Renal cortical epithelial cell (primary cell): ENCODE measurements at places on chromosomes 3 and 15. TPM values are rescaled to one million over a fixed set of nuclear protein-coding genes. Genes with fewer than 3 reads are reported as not detected.

The CAPN3 gene
- 0.35 and 3.6 TPM in 2 replicates for total RNA-seq

The SLC33A1 gene
- 50.5 and 55.8 TPM in 2 replicates for total RNA-seq

The ANKRD63 gene
- 0.05 TPM in 1 of 2 replicates, not detected in the other for total RNA-seq

The EIF4E3 gene
- total RNA-seq: 3.5 and 7.5 TPM in 2 replicates

The ILDR1 gene
- 2.7 and 2.8 TPM in 2 replicates for total RNA-seq

The ECE2 gene
- not detected in 2 replicates for total RNA-seq

The MUC20 gene
- 1.1 and 4.7 TPM in 2 replicates for total RNA-seq

The BCHE gene
- total RNA-seq: 1.9 and 3.5 TPM in 2 replicates

The CASR gene
- 3.2 TPM in 1 of 2 replicates, not detected in the other for total RNA-seq

The GOLGA8R gene
- total RNA-seq: 0.35 and 1.6 TPM in 2 replicates

The CNTN3 gene
- total RNA-seq: 0.80 and 3.5 TPM in 2 replicates

The CDHR4 gene
- total RNA-seq: not detected in 2 replicates

The RTP1 gene
- not detected in 2 replicates for total RNA-seq

The ST8SIA2 gene
- 2.3 and 5.7 TPM in 2 replicates for total RNA-seq

The ZNF774 gene
- total RNA-seq: 2.4 and 3.9 TPM in 2 replicates

The CACNA1D gene
- total RNA-seq: 0.52 and 1.5 TPM in 2 replicates

The SCN11A gene
- total RNA-seq: under 0.01 and 0.15 TPM in 2 replicates

The AMT gene
- 0.52 and 0.85 TPM in 2 replicates for total RNA-seq

The SLC35A5 gene
- total RNA-seq: 32.0 and 70.2 TPM in 2 replicates

The CCDC13 gene
- total RNA-seq: 0.17 and 2.8 TPM in 2 replicates

The SEMA7A gene
- 9.5 and 143 TPM in 2 replicates for total RNA-seq

The VEPH1 gene
- total RNA-seq: 15.5 and 19.3 TPM in 2 replicates

The TM2D3 gene
- 46.2 and 57.1 TPM in 2 replicates for total RNA-seq

The LYZL4 gene
- not detected in 2 replicates for total RNA-seq

The GHSR gene
- total RNA-seq: not detected in 2 replicates

- DNase-seq: peak; percentile 81
These were observed 23.2 kb upstream of the SNRPA1 start for GRCh38 chr15:101318147-101318819.

- no peak for DNase-seq
These were observed 591.2 kb downstream of the FHIT start for GRCh38 chr3:60660026-60660425.

GRCh38 chr3:183202004-183202722 lies 39.6 kb upstream of the LAMP3 start:
- no peak for DNase-seq

DNA sequence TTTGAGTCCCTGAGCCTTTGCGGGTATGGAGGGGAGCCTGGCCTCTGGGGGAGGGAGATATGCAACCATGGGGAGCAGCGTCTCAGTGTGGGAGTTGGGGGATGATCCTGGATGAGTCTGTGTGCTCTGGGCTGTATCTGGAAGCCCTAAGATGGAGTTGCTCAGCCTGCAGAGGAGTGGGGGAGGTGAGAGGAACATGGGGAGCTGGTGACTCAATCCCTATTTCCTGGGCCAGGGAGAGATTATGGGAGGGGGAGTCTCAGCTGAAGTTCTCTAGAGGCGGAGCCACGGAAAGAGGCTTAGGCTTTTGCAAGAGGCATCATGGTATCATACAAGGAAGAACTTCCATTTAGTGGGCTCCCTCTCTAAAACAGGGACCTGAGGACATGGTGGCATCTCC lies 59.5 kb upstream of the TMEM115 start:
- DNase-seq: peak; percentile 1

DNA sequence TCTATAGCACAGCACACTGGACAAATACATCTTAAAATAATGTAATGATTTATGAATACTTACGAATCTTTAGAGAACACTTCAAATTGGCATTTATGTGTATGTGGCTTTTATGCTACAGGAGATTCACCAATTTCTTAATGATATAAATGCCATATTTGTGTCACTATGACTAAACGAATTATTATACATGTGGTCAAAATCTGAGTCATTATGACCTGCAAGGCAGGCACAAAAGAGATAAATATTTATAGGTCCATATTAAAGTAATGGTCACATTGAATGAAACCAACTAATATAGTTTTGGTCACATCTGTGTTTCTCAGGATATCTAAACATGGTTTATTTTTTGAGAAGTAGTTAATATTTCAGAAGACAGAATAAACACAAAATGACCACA lies 232.3 kb upstream of the SEMA6D start:
- no peak for DNase-seq

- no peak for DNase-seq
These were observed 35.2 kb downstream of the ZNF710 start for GRCh38 chr15:90036343-90036742.

GRCh38 chr3:59262076-59262498 lies 212.3 kb upstream of the CFAP20DC start:
- no peak for DNase-seq

GRCh38 chr3:64685800-64686445 lies 1.9 kb downstream of the ADAMTS9 start:
- DNase-seq: peak; percentile 88

DNA sequence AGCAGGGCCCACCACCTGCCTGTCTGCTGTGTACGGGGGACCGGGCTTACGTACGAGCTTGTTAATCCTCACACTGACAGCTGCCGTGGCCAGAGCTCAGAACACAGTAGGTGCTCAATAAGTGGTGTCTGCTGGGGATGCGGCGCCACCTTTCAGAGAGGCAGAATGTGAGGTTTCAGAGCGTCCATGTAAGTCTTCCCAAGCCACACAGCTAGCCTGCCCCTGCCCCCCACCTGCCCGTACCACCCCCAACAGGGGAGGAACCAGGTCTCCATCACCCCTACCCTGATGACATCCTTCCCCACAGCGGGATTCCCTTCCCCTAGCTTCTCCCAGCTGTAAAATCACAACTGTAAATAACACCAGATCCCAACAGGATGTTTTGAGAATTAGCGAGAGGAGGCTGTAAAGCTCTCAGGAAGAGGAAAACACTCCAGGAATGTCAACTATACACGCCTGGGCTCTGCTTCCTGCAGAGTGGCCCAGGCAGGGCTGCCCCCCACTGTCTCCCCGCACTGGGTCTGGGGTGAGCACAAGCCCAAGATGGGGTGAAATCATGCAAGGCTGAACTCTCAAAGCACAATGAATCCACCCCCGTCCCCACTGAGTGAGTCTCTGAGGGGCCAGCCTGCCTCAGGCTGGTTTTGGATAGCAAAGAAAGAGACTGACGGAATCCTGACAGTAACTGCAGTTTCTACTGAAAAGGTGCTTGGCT lies 250.1 kb upstream of the LYSMD4 start:
- DNase-seq: peak; percentile 27

GRCh38 chr3:123365450-123366143 lies 83.3 kb downstream of the ADCY5 start:
- peak; percentile 30 for DNase-seq

GRCh38 chr3:193096076-193096475 lies 144.9 kb upstream of the PLAAT1 start:
- no peak for DNase-seq

- no peak for DNase-seq
These were observed 3.9 kb downstream of the SERF2 start for GRCh38 chr15:43795997-43796396.

DNA sequence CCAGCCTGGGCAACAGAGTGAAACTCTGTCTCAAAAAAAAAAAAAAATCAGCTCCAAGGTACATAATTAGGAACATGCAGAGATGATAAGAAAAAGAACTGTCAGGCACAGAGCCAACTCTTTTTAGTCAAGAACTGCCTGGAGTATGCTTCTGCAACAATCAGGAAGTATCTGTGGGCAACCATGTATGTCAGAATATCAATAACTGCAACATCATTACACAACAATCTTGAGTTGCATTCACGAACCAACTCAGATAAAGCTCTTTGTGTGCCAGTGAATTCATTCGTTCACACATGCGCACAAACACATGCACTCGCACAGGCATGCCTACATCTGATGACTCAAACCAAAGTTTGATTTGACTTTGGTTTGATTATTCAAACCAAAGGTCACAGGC lies 32.1 kb downstream of the EFHB start:
- no peak for DNase-seq

- no peak for DNase-seq
These were observed 6.6 kb downstream of the VWA5B2 start for GRCh38 chr3:184236033-184236410.

DNA sequence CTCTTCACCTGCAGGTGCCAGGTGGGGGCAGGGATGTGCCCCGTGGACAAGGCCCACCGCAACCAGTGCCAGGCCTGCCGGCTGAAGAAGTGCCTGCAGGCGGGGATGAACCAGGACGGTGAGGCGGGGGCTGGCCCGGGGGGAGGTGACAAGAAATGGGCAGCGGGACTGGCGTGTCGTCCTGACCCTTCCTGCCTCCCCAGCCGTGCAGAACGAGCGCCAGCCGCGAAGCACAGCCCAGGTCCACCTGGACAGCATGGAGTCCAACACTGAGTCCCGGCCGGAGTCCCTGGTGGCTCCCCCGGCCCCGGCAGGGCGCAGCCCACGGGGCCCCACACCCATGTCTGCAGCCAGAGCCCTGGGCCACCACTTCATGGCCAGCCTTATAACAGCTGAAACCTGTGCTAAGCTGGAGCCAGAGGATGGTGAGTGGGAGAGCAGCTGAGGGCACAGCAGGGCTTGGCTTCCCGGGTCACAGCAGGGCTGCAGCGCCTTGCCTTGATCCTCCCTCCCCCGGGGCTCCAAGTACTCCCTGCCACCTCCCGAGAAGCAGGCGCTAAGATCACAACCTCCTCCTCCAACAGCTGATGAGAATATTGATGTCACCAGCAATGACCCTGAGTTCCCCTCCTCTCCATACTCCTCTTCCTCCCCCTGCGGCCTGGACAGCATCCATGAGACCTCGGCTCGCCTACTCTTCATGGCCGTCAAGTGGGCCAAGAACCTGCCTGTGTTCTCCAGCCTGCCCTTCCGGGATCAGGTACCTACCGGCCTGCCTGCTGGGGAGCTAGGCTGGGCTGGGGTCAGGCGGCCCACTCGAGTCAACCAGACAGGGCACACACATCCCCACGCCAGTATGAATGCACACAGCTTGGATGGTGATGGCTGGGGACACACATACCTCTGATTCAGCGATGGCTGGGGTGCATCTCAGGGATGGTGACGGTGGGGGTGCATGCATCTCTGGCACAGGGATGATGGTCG lies 1.7 kb downstream of the NR2E3 start:
- no peak for DNase-seq

DNA sequence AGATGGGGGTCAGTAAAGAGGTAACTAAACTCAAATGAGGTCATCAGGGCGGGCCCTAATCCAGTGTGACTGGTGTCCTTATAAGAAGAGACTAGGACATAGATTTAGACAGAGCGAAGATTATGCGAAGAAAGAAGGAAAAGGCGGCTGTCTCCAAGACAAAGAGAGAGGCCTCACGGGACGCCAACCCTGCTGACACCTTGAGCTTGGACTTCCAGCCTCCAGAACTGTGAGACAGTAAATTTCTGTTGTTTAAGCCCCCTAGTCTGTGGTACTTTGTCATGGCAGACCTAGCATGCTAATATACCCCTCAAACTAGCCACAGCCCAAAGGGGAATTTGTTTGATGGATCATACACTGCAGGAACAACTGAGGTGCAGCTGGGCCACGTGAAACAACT lies 183.0 kb downstream of the ABHD5 start:
- DNase-seq: no peak

- DNase-seq: no peak
These were observed 1.4 kb downstream of the PTPRG start for GRCh38 chr3:61562721-61563312.

GRCh38 chr3:136802481-136802996 lies 16.4 kb upstream of the SLC35G2 start:
- peak; percentile 71 for DNase-seq

- DNase-seq: peak; percentile 57
These were observed 158.3 kb upstream of the CGNL1 start for GRCh38 chr15:57217778-57218598.

DNA sequence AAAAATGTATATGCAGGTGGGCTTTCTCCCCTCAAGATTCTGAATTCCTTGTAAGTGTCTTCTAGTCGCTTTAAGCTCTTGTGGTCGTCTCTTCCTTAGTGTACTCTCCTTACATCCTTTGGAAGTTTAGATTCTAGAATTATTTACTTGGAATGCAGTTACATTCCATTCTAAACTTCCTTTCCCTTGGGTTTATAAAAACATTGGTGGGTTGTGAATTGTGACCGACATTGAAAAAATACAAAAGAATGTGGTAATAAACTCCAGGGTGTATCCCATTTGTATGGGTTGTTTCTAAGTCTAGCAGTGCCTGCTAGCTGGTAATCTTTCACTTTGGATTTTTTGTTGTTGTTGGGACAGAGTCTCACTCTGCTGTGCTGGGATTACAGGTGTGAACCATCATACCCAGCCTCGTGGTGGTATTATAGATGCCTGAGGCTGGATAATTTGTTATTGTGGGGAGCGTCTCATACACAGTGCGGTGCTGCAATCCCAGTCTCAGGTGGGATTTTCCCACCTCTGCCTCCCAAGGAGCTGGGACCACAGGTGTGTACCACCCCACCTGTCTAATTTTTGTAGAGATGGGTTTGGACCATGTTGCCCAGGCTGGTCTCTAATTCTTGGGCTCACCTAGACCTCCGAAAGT lies 9.1 kb downstream of the CHD2 start:
- peak; percentile 93 for DNase-seq

DNA sequence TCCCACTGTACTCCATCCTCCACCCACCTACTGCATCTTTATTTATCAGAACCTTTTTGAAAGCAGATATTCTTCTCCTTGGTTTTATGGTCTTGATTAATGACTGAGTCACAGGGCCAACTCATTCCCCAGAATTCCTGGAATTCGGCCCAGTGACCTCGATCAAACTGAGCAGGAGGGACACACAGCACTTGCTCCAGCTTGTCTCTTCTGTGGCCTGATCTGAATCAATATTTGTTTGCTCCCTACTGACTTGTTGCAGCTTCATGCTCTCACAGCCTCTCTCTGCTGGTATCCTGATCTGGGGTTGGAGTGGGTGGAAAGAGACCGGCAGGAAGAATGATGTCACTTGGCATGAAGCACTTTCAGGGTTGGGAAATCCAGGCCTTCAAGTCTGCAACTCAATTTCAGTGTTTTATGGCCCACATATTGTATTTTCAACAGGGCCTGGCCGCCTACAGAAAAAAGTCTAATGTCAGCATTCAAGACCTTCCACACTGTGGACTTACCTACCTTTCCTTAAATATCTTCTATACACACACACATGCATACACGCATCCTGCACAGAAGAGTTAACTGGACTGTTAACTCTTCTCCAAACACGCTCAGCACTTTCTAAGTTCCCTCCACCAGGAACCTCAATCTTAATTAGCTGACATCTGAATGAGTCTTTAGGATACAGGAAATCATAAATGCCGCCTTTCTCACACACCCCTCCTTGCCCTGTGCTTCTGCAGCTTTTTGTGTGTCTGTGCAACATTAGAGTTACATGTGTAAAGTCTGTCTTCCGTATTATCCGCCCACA lies 4.6 kb downstream of the ANXA2 start:
- peak; percentile 99 for DNase-seq

DNA sequence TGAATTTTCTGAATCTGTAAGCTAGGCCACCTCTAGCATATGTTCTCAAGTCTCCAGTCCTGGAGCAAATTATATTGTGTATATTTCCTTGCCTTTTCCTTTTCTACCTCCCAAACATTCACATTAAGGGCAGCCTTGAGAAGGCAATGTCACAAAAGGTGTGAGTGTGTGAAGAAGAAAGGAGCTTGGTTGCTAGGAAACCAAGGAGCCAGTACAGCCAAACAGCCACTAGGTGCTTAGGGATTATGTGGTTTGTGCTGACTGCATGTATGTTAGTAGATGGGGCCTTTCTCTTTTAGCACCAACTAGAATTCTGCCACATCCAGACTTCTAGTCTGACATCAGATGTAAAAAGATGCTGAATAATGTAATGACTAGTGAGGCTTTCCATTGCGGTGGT lies 118.8 kb upstream of the DAZL start:
- peak; percentile 70 for DNase-seq

GRCh38 chr3:70433091-70433490 lies 120.7 kb upstream of the MDFIC2 start:
- no peak for DNase-seq
